ENCODE measurements at places on chromosomes 12 and 14. TPM values are rescaled to one million over a fixed set of nuclear protein-coding genes. Genes with fewer than 3 reads are reported as not detected.

GRCh38 chr12:70317781-70318180 lies 48.3 kb upstream of the KCNMB4 start:
- no peak for DNase-seq

DNA sequence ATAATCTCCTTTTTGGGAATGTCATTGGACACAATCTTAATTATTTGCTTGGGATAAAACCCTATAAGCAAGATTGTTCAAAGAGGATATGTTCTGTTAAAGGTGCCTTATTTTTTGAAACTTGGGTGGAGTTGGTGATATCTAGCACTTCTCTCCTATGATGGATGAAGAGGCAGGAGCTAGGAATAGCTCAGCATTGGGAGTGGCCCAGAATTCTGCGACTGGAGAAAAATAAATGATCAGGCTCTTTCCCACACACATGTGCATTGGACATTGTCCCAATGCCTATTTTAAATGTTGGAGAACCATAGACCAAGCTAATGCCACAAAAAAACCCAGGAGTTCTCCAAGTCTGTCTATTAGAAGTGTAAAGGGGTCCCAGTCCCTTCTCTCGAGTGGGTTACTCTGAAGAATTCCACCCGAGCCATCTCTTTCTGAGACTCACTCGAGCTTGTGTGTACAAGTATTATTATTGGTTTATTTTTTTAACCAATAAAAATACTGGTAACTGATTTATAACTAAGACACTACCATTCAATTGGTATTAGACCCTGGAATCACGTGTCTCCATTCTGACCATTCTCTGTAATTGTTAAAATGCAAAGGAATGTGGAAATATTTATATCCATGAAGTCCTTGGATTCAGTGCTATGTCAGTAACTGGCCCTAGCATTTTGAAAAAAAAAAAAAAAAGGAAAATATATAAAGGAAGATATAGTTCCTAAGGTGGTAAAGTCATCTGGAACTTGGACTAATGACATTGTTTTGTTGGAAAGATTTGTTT lies 437.5 kb upstream of the TMEM132C start:
- DNase-seq = no peak

DNA sequence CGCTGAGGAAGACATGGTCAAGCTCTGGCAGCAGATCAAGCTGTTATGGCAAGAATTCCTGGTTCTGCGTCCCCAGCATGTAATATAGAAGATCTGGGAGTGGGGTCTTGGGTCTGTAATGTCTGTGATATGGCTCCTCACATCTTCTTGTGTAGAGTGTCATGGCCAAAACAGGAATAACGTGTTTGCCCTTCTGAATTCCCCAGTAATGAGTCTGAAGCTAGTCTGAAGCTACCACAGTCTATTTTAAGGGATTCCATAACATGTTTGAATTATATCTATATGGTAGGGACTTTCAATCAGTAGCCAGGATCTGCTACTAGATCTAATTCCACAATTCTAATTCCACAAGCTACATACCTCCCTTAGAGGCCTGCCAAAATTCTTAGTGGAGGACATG lies 31.4 kb upstream of the SOX5 start:
- DNase-seq = no peak

DNA sequence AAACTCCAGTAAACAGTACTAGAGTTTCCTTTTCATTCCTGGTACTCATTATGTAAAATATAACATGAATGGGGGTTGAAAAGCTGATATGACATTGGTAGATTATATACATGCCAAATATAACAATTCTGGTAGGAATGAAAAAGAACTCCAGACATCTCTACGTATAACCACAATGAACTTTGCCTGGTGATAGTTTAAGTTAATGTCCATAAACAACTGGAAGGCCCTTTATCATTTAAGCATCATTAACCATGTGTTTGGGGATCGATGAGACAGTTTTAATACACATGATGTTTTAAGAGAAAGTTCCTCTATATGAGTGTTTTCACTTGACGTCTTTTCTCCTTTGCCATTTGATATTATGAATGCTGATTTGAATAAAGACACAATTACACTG lies 5.8 kb downstream of the PTGER2 start:
- DNase-seq = no peak

GRCh38 chr14:98144964-98145363 lies 1127.0 kb downstream of the BCL11B start:
- no peak for DNase-seq

- DNase-seq = no peak
Observed at GRCh38 chr14:94964931-94965330, 192.4 kb downstream of the DICER1 start.

GRCh38 chr14:62988967-62989366 lies 56.3 kb downstream of the KCNH5 start:
- no peak for DNase-seq

GRCh38 chr14:100434911-100435438 lies 111.8 kb downstream of the SLC25A47 start:
- no peak for DNase-seq

DNA sequence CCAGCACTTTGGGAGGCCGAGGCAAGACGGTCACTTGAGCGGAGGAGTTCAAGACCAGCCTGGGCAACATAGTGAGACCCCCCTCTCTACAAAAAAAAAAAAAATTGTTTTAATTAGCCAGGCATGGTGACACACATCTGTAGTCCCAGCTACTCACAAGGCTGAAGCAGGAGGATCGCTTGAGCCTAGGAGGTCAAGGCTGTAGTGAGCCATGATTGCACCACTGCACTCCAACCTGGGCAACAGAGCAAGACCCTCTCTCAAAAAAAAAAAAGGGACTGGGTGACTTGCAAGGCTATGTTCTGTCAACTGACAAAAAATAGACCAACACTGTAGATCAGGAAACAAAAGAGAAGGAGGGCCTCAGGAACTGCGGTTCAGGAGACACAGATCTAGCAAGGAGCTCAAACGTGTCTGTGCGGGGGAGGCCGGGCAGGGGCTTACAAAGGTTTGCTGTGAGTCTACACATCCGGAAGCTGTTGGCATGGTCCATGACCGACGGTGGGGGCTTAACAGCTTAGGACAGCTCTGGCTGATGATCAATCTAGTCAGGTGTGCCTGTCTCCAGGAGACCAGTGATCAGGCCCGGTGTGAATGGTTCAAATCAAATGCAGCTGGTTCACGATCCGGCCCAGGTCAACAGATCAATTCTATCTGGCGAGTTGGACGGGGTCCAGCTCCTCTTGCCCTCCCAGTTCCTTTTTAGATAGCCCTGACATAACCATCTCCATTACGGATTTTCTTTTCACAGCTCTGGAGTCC lies 31.7 kb upstream of the INF2 start:
- no peak for DNase-seq

GRCh38 chr12:112121780-112122565 lies 3.4 kb upstream of the TRAFD1 start:
- DNase-seq = peak; percentile 74

GRCh38 chr12:1907652-1908611 lies 10.5 kb downstream of the CACNA2D4 start:
- DNase-seq = peak; percentile 15

DNA sequence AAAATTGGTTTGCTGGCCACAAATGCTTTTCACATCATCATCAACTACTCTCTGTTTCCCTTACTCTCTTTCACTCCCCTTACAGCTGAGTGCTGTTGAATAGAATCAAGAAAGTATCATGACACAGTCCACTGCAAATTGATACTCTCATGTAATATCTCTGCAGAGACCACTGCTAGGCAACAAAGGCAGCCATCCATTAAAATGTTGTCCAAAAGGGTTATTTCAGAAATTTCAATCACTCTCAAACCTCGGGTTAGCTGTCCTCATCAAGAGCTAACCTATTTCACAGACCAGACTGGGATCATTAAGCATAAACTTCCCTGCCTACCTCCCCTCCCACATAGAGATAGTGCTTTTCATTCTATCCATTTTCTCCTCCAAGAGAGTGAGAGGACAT lies 186.7 kb downstream of the PLCZ1 start:
- no peak for DNase-seq

GRCh38 chr12:56816491-56816890 lies 53.4 kb downstream of the HSD17B6 start:
- no peak for DNase-seq

GRCh38 chr14:31387091-31387490 lies 33.3 kb downstream of the HEATR5A start:
- no peak for DNase-seq

DNA sequence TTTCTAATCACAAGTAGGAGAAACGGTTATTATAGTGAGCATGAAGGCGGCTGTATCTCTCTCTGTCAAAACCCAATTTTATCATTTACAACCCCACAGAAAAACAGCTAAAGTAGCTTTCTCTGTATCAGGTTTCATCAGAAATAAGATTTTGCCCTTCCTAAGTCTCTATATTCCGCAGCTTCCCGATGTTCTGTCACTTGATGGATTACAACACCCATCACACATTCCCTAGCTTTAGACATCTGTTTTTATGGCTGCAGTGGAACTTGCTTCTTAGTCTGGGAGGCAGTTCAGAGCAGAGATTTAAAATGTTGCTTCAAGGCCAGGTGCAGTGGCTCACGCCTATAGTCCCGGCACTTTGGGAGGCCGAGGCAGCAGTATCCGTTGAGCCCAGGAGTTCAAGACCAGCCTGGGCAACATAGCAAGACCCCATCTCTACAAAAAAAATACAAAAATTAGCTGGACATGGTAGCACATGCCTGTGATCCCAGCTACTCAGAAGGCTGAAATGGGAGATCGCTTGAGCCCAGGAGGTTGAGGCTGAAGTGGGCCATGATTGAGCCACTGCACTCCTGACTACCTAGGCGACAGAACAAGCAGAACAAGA lies 27.6 kb upstream of the FOXN3 start:
- DNase-seq = no peak

DNA sequence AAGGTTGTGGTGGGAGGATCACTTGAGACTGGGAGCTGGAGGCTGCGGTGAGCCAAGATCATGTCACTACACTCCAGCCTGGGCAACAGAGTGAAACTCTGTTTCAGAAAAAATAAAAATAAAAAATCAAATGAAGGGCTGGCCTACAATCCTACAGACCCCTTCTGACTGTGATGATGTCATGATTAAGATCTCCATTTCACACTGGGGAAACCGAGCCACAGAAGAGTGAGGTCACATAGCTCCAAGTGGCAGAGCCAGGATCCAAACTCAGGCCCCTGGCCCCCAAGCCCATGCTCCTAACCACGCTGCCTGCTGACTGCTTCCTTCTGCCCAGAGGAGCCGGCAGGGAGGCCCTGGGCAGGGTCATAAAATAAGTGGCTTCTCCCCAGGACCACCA lies 258.0 kb upstream of the FKBP4 start:
- no peak for DNase-seq

DNA sequence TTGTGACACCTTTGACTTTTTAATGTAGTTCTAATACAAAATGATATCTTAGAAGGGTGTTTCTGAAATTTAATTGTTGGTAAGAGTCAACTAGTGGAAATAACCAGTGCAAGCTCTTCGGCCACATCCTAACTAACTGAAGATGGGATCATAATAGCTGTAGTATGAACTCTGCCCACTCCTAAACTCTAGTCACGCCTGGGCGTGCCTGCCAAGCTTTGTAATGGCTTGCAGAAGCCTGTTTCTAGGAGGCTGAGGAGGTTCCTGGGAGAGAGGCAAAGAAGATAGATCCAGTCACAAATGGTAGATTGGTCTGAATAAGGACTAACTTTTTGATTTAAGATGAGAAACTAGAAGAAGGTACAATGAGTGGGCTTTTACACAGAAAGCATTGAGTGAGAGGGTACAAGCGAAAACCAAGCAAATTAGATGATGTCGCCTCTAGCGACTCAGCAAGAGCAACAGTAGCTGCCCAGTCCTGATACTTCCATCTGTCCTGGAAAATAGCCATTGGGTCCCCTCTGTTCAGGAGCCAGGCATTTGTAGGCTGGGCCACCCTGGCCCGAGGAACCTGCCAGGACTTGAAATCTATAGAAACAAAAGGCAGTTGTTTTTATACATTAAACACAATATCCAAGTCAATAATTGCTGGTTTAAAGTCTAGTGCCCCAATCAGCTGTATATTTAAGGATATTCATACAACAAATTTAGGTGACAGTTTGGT lies 148.8 kb downstream of the SLC38A4 start:
- DNase-seq = no peak

- no peak for DNase-seq
Observed at GRCh38 chr12:16021676-16022075, 110.5 kb downstream of the DERA start.

The TCTN1 gene
- total RNA-seq = 43.0 TPM

The HOXC4 gene
- total RNA-seq = 1.9 TPM

The SMIM41 gene
- total RNA-seq = not detected

The EFS gene
- 15.7 TPM for total RNA-seq

The FGF23 gene
- not detected for total RNA-seq

The BBOF1 gene
- total RNA-seq = 18.7 TPM

The CPNE6 gene
- total RNA-seq = not detected

The ADAMTS20 gene
- not detected for total RNA-seq

The SCFD1 gene
- total RNA-seq = 93.1 TPM
